NCI-H1436 (cell line): ENCODE measurements at places on chromosomes 13 and 19.

- DNase-seq, result no peak
These were observed 7.5 kb downstream of the TEX29 start for GRCh38 chr13:111327730-111328573.

- no peak for DNase-seq
These were observed 10.8 kb downstream of the RASL11A start for GRCh38 chr13:27281420-27281819.

GRCh38 chr13:96967248-96967745 is 27.0 kb downstream of the OXGR1 start:
- no peak for DNase-seq

DNA sequence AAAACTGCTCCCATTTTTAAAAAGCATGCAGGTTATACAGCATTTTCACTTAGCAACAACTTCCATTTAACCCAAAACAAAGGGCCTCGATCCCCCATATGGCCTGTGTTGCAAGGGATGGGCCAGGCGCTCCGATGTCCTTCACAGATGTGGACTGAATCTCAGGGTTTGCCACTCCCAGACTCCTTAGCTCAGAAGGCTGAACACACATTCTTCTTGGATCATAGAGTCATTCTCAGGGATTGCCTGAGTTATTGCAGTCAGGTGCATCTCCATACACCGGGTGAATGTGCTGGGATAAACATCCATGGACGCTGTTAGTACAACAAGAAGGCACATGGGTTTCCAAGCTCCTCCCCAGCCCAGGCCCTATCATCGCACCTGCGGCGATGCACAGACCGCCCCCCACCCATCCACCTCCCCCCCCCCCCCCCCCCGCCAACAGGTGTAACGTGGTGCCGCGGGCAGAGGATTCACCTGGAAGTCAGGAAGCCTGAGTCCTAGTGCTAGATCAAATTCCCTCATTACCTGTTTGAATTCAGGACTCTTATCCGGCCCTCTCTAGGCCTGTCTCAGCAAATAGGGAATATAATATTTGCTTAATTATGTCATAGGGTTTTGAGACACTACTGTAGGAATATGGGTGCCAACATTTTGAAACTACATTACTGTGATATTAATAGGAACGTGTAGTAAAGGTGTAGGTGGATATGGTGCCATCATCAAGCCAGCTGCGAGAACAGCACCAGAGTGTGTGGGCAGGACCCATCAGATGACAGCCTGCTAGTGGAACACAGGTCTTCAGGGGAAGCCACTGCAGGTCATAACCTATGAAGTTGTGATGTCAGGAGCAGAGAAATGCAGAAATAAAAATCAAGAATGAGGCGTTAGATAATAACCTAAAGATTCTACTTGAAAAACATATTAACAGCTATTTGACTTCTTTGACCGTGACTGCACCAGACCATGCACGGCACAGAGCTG is 110.9 kb downstream of the SACS start:
- no peak for DNase-seq

DNA sequence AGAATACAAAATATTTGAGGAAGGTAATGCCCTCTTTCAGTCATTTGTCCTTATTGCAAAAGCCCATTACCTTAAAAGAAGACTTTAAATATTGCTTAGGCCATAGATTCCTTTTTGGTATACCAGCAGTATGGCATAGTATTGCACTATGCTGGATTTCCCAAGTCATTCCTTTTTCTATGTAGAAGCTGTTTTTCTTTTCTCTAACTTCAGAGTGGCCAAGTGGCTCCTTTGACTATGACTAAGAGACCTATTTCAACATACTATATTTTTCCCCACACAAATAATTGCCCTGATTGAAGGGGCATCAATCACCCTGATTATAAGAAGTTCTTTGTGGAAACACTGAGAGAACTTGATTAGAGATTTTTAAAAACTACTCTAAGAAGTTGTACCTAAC is 68.6 kb downstream of the UFM1 start:
- no peak for DNase-seq

- no peak for DNase-seq
These were observed 91.7 kb downstream of the SERP2 start for GRCh38 chr13:44465318-44465717.

DNA sequence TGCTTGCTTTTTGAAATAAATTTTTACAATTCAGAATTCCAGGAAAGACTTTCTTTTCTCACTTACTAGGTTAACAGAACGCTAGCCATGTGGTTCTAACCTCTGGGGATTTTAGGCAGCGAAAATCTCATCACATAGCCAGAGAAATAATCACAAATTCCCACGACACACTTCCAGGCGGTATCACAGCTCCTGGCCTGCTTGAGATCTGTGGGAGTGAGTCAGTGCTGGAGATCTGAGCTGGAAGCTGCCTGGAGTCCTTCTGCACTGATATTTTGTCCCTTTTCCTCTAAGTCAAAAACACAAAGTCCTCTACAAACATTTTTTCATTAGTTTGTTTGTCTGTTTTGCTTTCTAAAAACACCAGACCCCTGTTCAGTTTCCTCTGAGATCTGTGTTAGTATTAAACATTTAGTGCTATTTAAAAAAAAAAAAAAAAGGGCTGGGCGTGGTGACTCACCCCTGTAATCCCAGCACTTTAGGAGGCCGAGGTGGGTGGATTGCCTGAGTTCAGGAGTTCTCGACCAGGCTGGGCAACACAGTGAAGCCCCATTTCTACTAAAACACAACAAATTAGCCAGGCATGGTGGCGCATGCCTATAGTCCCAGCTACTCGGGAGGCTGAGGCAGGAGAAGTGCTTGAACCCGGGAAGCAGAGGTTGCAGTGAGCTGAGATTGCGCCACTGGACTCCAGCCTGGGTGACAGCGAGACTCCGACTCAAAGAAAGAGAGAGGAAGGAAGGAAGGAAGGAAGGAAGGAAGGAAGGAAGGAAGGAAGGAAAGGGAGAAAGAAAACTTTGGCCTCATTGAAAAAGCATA is 12.2 kb upstream of the UBE2L5 start:
- DNase-seq, result no peak

DNA sequence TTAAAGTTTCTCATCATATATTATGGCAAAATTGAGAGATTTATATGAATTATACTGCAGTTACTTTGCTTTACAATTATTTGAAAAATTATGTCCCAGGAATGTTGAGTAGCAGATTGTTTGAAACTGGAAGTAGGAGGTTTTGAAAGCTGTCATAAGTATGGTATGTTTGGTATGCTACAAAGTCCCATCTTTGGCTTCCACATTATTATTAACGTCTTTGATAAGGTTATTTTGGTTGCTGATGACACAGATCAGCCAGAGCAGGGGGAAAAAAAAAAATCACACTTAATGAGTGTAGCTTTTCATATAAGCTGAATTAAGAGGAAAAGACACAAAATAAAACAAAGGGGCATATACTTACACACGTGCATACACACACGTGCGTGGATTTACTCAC is 130.1 kb downstream of the SLITRK1 start:
- no peak for DNase-seq

DNA sequence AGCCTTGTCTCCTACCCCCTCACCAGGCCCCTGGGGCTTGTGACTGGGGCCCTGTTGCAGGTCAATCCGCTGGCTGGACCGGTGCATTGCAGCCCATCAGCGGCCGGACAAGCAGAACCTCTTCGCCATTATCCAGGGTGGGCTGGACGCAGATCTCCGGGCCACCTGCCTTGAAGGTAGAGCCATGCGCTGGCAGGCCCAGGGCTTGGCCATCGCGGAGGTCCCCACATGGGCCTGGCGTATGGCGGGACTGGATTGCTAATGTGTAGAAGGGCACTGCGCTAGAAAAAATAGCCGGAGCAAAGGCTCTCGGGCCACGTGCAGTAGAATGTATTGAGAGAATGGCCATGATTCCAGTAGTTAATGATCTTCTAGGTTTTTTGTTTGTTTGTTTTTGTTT is 6.2 kb downstream of the QTRT1 start:
- no peak for DNase-seq

- no peak for DNase-seq
These were observed 10.8 kb downstream of the SOX1 start for GRCh38 chr13:112077729-112078128.

GRCh38 chr19:50658441-50659317 is 9.4 kb downstream of the C19orf81 start:
- DNase-seq, result peak; percentile 57

- no peak for DNase-seq
These were observed 12.4 kb downstream of the VSTM2B start for GRCh38 chr19:29538146-29538545.

GRCh38 chr13:94495806-94496205 is 16.3 kb upstream of the DCT start:
- no peak for DNase-seq

- DNase-seq, result peak; percentile 33
These were observed 12.9 kb downstream of the CCDC70 start for GRCh38 chr13:51874651-51875050.

DNA sequence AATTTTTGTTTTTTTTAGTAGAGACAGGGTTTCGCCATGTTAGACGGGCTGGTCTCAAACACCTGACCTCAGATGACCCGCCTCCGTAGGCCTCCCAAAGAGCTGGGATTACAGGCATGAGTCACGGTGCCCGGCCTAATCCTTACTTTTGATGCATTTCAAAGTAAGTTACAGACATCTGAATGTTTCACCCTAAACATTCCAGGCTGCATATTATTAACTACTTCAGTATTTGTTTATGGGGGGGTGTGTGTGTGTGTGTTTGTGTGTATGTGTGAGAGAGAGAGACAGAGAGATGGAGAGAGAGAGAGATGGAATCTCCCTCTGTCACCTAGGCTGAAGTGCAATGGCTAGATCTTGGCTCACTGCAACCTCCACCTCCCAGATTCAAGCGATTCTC is 13.1 kb downstream of the SULT2B1 start:
- no peak for DNase-seq

GRCh38 chr13:112445411-112446271 is 69.5 kb downstream of the SPACA7 start:
- no peak for DNase-seq

GRCh38 chr19:5103061-5103701 is 134.3 kb downstream of the KDM4B start:
- DNase-seq, result no peak

- peak; percentile 18 for DNase-seq
These were observed 1.4 kb downstream of the GRIN3B start for GRCh38 chr19:1001538-1002166.

DNA sequence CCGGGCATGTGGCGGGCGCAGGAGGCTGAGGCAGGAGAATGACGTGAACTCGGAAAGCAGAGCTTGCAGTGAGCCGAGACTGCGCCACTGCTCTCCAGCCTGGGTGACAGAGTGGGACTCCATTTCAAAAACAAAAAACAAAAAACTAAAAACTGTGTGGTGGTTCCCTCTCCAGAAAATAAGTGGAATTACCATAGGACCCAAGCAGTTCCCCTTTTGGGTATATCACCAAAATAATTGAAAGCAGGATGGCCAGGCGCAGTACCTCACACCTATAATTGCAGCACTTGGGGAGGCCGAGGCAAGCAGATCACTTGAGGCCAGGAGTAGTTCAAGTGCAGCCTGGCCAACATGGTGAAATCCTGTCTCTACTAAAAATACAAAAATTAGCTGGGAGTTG is 15.7 kb upstream of the LDLR start:
- DNase-seq, result no peak

- no peak for DNase-seq
These were observed 3.5 kb upstream of the ZIC5 start for GRCh38 chr13:99974939-99975561.

- DNase-seq, result no peak
These were observed 40.1 kb downstream of the SERTM1 start for GRCh38 chr13:36713887-36714286.

DNA sequence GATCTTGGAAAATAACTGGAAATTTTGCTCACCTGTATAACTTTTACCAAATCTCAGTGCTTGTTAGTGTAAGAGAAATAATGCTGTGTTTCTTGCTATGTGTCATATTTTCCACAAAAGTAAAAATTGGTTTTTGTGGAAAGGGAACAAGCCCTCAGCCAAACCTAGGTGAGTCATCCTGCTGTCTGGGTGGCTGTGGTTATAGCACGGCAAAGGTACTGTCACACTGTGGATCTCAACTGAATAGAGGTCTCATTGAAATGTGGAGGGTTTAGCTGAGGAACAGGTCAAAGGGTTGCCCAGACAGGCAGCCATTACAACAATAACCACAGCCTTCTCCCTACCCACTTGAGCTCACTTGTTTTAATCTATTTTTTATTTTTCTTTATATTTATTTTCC is 338.8 kb upstream of the DACH1 start:
- no peak for DNase-seq

DNA sequence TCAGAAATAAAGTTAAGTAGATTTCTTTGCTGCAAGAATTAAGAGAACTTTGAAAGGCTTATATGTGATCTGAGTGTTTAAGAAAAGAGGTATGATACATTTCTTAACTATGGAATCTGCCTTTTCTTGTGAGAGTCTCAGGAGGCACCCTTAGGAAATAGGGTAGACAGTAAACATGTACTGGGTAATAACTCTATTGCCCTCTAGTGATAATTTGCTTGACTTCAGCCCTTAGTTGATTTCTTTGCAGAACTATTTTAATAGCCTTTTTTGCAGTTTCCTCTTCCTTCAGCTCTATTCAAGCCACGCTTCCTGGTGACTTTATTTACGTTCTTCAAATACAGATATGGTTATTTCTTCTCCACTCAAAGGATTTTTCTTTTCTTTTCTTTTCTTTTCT is 37.0 kb upstream of the CCNA1 start:
- DNase-seq, result no peak

GRCh38 chr13:26379831-26380230 is 125.9 kb downstream of the CDK8 start:
- no peak for DNase-seq

DNA sequence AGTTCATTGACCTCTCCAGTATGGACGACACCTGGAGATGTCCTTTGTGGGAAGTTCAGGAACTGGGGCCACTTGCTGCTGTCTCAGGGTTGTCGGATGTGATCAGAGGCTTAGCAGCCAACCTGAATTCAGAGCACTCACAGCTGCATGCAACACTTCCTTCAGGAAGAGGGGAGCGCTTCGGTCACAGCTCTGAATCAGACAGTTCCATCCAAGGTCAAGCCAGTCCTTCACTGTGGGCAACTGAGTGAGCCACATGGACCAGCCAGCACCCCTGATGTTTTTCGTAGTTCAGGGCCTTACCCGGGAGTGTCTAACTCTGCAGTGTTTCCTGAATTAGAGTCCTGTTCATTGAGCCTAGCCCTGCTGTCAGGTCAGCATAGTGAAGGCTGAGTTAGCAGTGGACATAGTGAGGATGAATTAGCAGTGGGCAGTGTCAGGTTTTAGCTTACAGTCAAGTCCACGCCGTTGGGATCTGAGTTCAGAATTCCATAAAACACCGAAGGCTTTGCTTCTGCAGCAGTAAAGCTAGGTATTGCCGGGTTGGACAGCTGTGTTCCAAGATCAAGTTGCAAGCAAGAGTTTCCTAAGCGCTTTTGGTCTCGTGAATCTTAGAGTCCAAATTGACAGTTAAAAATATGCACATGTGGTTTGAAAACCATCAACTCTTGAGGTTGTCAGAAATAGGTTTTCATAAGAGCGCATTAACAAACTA is 5.1 kb downstream of the ZNF555 start:
- DNase-seq, result no peak

DNA sequence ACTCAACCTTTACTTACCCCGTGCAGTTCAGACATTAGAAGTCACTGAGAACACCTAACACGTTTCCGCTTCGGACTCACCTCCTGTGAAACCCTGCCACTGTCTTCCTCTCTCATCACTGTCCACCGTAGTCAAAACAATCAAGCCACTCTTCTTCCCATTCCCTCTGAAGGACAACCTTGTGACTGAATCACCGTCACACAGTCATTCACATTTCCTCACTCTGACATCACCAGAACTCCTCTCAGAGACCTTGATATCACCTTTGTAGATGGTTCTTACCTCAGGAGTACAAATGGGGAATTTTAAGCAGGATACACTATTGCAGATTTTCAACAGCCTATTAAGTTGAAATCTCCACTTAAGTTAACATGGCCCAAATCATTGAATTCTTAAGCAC is 1.3 kb upstream of the KBTBD6 start:
- no peak for DNase-seq

GRCh38 chr13:44088991-44089413 is 209.3 kb downstream of the LACC1 start:
- no peak for DNase-seq
